ENCODE measurements at places on chromosomes 16 and 17.

GRCh38 chr16:56852401-56852730 is 12.6 kb upstream of the SLC12A3 start:
- no peak for ATAC-seq

- ATAC-seq, result no peak
These were observed 6.4 kb downstream of the KRT38 start for GRCh38 chr17:41434415-41434814.

GRCh38 chr16:73298562-73298961 is 250.6 kb upstream of the ZFHX3 start:
- ATAC-seq, result no peak

- no peak for ATAC-seq
These were observed 182.3 kb downstream of the SHISA9 start for GRCh38 chr16:13083681-13084080.

GRCh38 chr16:3026609-3027488 is 3.0 kb downstream of the THOC6 start:
- ATAC-seq, result no peak

DNA sequence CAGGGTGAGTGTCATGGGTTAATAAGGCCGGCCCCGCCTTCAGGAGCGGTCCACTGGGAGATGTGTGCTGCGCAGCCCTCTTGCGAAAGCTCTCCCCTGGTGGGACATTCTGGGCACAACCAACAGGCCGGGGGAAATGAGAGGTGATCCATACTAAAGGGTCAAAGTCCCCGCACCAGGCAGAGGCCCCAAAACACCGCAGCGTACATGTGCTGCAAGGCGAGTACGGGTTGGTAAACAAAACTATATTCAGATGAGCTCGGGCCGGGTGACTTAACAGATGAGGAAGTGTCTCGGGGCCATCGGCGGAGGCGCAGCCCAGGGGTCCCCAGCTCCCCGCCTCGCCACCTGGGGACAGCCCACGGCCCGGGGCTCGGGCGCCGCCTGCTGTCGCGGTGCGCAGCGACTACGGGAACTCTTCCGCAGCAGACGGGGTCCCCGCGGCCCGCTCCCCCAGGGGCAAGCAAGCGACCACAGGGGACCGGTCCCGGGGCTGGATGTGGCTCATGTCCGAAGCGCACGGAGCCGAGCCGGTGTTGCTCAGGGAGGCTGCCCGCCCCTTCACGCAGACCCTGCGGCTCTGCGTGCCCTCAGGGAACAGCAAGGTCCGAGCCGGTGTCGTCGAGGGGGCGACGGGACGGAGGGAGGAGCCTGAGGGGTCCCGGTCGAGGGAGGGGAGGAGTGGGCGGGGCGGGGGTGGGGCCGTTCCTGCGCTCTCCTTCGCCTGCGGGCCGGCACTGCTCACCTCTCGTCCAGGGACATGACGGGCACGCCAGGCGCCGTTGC is at the start of gene RAB37:
Gene RAB37 (plus strand): TSS at position 744 of the 786 bp plus-strand sequence. CDS start 17 bp downstream, at position 761.
- peak; percentile 51 for ATAC-seq

DNA sequence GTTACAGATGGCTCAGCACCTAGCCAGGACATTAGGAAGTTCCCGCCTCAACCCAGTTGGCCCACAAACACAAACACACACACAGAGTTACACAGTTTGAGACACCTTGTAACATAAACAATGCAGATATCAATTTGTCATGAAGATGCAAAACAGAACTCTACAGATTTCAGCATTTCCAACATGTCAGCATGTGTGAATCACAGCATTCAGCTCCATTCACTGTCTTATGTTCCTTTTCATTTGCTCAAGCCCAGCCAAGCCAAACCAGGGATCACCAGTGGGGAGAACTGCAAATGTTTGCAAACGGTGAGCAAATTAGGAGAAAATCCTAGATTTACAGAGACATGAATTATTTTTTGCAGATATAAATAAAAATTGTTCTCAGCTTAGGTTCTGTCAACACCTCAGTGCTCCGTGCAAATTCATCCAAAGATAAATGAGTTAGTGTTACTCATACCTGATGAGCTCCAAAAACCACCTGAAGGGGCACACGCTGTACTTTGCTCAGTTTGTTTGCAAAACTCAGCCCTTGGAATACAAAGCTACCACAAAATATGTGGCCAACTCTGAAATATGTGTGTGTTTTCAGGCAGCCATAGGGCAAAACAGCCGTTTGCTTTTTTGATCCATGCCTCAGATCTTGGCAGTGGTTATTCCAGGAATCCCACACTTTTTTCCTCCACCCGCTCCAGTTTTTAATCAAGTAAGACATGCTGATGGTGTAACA is 16.3 kb upstream of the COX10 start:
- 0 out of 3 replicates have a peak, but pooled peaks have one; percentile 20 for ATAC-seq
